Activated T-cell treated with anti-CD3 and anti-CD28 coated beads, Interleukin-2, amount 50 U/mL, for 1 hour (primary cell): ENCODE measurements at places on chromosomes 5 and 9.

DNA sequence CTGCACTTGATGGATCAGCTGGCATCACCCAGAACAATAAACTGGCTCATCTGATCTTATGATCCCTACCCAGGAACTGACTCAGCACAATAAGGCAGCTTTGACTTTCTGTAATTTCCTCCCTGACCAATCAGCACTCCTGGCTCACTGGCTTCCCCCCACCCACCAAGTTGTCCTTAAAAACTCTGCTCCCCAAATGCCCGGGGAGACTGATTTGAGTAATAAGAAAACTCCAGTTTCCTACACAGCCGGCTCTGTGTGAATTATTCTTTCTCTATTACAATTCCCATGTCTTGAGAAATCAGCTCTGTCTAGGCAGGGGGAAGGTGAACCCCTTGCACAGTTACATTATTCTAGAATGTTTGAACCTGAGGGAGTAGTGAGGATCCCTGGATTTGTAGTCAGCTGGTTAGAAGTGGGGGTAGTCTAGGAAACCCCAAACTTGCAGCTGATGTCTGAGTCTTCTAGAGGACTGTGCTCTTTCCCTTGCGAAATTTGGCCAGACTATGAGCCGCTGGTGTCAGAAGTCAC, 111.7 kb upstream of the NEK6 start:
- DNase-seq: no peak

DNA sequence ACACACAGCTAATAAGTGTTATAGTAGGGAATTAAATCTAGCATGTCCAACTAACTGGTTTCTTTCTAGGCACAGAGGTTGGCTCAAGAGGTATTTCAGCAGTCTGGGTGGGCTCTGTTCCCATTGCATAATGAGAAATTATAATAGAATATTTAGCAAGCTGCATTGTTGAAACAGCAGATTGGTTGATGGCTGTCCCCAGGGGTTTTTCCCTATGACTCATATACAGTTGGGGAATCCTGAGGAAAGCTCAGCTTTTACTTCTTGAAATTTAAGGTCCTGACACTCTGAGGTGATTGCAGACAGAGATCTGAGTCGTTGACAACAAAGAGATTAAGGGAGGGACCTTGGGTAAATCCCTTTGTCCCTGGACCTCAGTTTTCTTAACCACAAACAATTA, 38.3 kb upstream of the TNFSF8 start:
- no peak for DNase-seq

DNA sequence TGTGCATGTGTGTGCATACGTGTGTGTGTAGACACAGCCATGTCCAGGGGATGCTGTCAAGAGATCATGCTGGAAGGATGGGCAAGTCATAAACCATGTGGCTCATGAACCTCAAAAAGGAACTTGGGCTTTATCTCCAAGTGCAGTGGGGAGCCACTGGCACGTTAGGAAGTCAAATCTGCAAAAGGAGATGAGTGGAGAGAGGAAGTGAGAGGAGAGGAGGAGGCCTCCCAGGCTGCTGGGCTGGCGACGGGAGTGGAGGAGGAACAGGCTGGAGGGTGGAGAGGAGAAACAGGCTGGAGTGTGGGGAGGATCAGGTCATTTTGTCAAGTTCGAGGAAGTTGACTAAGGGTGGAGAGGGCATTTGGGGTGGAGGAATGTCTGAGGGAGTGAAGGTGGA, 29.2 kb upstream of the TIFAB start:
- no peak for DNase-seq

GRCh38 chr5:168609806-168610482, 30.8 kb upstream of the PANK3 start:
- no peak for DNase-seq

DNA sequence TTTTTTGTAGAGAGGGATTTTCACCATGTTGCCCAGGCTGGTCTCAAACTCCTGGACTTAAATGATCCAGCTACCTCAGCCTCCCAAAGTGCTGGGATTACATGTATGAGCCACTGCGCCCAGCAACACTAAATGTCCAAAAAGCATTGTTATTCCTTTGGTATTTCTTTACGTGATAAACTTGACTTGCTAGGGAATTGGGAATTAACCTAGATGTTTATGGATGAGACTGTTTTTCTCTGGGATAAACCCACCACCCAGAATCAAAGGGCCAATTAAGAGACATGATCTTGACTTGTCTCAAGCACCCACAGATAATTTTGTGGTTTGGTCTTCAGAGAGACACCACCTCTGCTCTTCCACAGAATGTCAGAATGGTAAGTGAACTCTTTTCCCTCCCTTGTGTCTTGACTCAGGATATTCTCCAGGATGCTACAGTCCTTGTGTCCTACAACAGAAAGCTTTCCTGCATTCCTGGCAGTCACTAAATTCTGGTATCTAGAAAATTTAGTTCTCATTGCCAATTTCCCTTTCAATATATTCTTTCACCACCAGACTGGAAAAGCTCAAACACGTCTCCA, 55.7 kb downstream of the ALDH1A1 start:
- no peak for DNase-seq

GRCh38 chr9:114364134-114365041, 23.4 kb downstream of the AKNA start:
- no peak for DNase-seq

DNA sequence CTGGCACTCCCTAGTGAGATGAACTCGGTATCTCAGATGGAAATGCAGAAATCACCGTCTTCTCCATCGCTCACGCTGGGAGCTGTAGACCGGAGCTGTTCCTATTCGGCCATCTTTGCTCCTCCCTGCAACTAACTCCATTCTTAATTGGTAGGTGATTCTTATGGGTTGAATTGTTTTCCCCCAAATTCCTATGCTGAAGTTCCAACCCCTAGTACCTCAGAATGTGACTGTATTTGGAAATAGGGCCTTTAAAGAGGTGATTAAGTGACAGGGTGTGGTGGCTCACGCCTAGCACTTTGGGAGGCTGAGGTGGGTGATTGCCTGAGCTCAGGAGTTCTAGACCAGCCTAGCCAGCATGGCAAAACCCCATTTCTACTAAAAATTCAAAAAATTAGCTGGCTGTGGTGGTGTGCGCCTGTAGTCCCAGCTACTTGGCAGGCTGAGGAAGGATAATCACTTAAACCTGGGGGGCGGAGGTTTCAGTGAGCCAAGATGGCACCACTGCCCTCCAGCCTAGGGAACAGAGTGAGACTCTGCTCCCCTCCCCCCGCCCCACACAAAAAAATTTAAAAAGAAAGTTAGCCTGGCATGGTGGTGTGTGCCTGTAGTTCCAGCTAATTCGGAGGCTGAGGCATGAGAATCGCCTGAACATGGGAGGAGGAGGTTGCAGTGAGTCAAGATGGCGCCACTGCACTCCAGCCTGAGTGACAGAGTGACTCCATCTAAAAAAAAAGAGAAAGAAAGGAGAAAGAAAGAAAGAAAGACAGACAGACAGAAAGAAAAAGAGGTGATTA, 25.2 kb upstream of the FOCAD start:
- DNase-seq: no peak

DNA sequence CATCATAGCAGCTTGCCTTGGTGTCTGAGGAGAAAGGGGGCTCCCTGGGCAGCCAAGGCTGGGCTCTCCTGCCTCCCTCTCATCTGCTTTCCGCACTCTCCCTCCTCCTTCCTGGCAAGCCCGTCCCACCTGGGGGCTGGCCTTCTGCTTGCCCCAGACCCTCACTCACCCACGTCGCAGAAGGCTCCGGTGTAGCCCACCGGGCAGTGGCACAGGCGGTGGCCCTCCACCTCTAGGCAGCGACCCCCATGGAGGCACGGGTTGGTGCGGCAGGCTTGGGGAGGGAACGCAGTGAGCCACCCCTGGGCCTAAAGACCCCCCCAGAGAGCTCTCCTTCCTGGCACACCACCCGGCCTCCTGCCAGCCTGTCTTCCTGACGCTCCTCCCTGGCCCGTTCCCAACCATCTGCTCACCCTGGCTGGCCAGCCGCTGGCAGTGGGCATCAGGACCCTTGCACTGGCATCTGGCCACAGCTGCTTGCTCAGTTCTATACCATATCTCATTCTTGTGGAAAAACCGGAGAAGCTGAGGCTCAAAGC, 4.2 kb upstream of the PFN3 start:
- DNase-seq: no peak
